ENCODE measurements at places on chromosomes 2 and 18.

GRCh38 chr2:225599856-225600255, 200.3 kb downstream of the NYAP2 start:
- DNase-seq: no peak

DNA sequence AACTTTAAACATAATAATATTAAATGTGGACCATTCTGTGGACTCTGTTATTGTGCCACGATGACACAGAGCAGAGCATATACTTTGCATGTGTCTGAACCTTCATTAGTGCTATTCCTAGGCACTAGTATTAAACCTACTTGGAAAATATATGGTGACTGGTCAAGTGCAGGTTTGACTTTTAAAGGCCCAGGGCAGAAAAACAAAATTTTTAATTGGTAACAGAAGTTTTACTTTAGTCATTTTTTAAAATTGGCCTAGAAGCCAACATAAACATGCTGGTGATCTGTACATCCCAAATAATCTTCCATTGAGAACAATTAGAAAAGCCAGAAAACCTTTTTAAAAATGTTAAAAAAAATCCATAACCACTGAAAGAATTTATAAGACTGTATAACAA, 16.6 kb downstream of the LDAH start:
- no peak for DNase-seq

DNA sequence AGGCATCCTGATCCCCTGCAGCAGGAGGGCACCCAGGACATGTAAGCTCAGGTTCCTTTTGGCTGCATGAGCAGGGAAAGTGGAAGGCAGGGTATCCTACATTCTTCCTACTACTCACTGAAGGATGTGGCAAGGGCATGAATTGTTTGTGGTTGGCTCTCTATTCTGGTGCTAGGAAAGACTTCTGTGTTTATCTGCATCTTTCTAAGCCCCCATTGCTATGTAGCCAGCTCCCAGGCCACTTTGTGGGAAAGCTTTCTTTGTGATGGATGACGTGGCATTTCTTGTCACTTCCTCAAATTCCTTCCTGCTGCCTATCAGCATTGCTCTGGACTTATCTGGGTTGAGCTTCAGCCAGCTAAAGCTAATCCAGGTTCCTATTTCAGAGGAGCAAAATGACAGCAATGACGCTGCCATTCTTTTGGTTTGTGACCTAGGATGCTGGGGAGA, 46.2 kb downstream of the MEIS1 start:
- DNase-seq: no peak

DNA sequence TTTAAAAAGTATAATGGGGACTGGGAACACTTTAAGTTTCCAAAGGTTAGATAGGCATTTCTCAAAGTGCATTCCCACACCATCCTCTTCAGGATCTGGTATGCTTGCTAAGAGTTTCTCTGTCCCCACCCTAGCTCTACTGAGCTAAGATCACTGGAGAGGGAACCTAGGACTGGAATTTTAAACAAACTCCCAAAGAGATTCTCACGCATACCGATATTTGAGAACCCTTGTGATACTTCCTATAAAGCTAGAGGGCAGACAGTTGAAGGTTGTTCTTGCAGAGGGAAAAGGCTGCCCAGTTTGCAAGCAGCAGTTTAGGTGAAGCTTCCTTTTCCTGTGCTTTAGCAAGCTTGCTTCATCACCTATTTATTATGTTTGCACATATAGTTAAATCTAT, 3.6 kb downstream of the CNRIP1 start:
- no peak for DNase-seq

DNA sequence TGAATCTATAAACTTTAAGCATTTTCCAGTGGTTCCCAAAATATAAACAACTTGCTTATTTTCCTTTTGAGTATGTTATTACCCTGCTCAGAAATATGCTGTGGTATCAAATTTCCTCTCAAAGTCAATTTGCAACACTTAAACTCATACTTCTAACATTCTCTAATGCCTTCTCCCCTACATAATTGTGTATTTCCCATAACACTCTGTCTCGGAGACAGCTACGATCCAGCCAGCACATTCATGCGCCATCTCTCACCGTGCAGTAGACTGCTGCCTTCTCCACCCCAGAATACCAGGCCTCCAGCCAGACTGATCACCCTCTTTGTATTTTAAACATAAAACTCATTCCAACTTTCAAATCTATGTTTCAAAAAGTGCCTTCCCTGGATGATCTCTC, 41.8 kb downstream of the TIMM21 start:
- no peak for DNase-seq

Measured in activated CD8-positive, alpha-beta memory T cell treated with anti-CD3 and anti-CD28 coated beads, Interleukin-2, amount 50 U/mL, for 48 hours (primary cell).